ENCODE measurements at places on chromosomes 11 and 22.

- DNase-seq = no peak
These were observed 53.7 kb downstream of the IGF2 start for GRCh38 chr11:2085251-2086066.

DNA sequence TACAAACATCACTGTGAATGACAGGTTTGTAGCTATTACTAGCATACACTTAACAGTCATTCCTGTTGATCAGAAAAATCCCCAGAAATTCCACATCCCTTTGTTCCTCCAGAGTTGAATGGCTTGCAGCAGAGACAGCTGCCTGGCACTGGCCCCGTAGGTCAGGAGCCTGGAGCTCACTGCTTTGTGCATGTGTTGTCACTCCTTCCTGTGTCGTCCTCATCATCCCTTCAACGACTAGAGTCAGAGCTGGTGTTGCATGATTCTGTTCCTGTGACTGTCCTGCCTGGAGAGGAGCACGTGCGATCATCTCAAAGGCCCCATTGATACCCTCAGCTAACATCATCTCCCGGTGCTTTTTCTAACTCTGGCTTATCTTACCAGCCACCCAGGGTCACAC, 58.3 kb downstream of the LDLRAD3 start:
- DNase-seq = no peak

DNA sequence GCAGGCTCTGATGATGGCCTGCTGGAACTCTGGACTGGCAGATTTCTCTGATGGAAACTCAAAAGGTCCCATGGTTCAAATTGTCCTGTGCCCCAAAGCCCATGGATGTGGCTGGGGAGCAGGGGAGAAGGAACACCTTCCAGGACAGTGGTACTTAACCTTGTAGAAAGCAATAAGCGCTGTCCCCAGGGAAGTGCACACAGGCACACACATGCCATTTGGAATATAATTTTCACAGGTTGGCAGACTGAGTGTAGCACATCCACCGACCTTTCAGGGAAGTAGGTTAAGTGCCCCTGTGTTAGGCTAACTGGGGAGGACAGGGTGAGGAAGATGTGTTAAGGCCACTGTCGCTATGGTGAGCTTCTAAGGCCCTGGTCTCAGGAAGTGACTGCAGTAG, 17.8 kb downstream of the DDX25 start:
- DNase-seq = no peak

- DNase-seq = no peak
These were observed 18.1 kb downstream of the SLC37A2 start for GRCh38 chr11:125081098-125081798.

GRCh38 chr11:73416786-73417185, 40.6 kb downstream of the RELT start:
- no peak for DNase-seq

- DNase-seq = no peak
These were observed 2.7 kb downstream of the PLXNB2 start for GRCh38 chr22:50304528-50305392.

GRCh38 chr11:96337541-96338431, 5.2 kb downstream of the MAML2 start:
- DNase-seq = peak; percentile 60

- DNase-seq = no peak
These were observed 101.6 kb downstream of the MAML2 start for GRCh38 chr11:96241331-96241841.

DNA sequence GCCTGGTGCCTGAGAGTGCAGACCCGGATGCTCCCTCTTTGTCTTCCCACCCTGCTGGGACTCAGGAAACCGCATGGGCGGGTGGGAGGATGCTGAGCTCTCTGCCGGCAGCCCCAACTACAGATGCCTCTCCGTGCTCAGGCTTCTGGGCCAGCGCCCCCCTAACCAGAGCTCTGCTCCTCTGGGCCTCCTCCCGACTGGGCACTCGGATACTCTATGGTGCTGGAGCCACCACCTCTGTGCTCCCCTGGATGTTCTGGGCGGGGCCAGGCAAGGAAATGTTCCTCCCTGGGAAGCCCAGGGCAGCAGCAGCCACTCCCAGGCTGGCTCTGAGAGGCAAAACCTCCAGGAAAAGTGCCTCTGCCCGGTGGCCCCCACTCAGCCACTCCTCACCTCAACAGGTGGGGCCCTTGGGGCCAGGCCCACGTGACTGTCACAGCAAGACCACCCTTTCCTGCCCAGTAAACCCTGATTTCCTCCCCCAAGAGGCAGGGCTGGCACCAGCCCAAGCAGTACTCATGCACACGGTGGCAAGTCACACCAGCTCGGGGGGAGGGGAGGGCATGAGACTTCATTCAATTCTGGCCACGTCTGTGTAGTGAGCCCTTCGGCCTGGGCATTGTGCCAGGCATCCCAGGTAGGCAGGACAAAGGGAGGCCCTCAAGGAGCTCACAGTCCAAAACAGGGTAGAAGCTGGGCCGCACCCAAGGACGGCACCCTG, 54.7 kb upstream of the TCF20 start:
- DNase-seq = peak; percentile 38

- no peak for DNase-seq
These were observed 18.0 kb downstream of the TMEM258 start for GRCh38 chr11:61774411-61774810.

GRCh38 chr22:27238935-27239510, 562.5 kb downstream of the MN1 start:
- no peak for DNase-seq

Data from activated naive CD4-positive, alpha-beta T cell treated with anti-CD3 and anti-CD28 coated beads, Interleukin-2, amount 10 ng/mL, durations not matched to agents 7 days and 5 days (primary cell).